ENCODE measurements at places on chromosomes 13 and 19.
A peak's percentile ranks its signal among the peaks of the same experiment; 100 is the strongest.

DNA sequence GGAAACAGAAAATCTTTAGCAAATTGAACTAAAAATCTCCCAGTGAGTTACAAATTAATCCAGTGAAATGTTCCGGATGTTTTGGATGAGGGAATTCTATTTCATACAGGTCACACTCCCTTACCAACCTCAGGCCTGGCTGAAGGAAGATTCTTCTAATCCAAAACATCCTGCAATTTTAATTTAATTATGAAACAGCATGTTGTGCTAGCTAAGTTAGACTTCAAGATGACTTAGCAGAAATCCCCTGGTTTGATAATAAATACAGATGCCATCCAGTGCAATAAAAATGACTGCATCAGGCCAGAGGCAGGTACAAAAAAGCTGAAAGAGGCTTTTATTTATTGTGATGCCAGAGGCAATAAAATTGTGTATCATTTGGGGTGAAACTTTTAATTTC is 96.7 kb upstream of the CLDN10 start:
- no peak for DNase-seq

DNA sequence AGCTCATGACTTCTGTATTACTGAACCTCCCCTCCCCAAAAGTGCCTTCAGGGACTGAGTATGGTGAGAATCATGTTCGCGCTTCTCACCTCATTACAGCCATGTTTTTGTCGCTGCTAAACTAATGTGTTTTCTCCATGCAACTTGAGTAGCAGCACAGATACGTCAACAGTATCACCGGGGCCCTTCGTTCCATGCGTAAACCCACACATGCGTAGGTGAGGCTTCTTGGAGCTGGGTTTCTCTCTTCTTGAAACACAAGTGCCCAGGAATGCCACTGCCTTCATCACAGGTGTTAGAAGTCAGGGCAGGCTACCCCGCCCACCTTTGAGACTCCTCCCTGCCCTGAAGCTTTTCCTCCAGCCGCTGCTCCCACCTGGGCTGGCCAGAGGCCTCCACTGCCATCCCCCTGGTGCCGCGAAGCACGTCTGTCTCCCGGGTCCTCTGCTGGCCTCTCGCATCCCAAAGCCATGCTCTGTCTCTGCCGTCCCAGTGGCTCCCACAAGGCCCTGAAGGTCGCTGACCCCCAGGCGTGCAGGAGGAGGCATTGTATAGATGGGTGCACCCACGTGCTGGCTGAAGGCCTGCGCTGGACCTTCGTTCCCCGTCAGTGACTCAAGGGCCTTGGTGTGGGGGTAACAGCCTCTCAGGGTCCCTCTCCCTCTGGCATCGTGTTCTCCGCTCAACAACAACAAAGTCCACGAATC is 135.3 kb upstream of the MCF2L start:
- no peak for DNase-seq

DNA sequence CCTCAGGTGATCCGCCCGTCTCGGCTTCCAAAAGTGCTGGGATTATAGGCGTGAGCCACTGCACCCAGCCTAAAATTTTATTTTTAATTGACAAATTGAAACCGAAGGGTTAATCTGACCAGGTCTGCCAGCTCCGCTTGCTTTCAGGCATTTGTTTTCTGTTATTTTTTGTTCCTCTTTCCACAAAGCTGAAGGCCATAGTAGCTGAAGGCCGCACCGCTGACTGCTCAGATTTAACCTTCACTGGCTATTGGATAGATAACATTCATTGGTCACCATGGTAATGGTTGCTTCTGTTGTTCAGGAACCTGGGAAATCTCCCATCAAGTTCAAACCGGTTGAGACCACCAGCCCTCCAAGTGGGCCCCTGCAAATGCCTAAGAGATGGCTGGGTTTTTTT is 124.5 kb upstream of the USP29 start:
- DNase-seq = no peak

- no peak for DNase-seq
Measured at GRCh38 chr19:48969276-48970138, 4.4 kb downstream of the FTL start.

- no peak for DNase-seq
Measured at GRCh38 chr19:46861691-46862502, 1.1 kb downstream of the ARHGAP35 start.

DNA sequence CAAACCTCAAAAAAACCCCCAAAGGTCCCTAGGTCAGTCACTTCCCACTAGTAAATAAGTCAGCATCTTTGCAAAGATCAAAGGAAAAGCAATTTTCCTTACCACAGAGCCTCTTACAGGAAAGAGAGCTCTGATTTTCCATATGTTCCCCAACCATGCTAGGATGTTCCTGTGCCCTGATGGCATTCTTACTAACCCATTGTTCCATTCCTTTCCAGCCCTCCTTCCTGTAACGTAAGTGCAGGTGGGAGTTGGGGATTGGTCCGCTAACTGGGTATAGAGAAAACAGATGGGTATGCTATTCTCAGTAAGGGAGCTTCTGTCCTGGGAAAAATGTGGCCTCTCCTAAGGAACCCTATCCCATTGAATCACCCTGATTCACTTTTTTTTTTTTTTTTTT is 14.3 kb downstream of the DPRX start:
- DNase-seq = no peak

- DNase-seq = no peak
Measured at GRCh38 chr13:68851026-68851425, 1256.6 kb upstream of the ATXN8OS start.

- DNase-seq = no peak
Measured at GRCh38 chr13:110008816-110009215, 222.4 kb upstream of the IRS2 start.

GRCh38 chr19:12205296-12205695 is 42.4 kb downstream of the ZNF136 start:
- no peak for DNase-seq

DNA sequence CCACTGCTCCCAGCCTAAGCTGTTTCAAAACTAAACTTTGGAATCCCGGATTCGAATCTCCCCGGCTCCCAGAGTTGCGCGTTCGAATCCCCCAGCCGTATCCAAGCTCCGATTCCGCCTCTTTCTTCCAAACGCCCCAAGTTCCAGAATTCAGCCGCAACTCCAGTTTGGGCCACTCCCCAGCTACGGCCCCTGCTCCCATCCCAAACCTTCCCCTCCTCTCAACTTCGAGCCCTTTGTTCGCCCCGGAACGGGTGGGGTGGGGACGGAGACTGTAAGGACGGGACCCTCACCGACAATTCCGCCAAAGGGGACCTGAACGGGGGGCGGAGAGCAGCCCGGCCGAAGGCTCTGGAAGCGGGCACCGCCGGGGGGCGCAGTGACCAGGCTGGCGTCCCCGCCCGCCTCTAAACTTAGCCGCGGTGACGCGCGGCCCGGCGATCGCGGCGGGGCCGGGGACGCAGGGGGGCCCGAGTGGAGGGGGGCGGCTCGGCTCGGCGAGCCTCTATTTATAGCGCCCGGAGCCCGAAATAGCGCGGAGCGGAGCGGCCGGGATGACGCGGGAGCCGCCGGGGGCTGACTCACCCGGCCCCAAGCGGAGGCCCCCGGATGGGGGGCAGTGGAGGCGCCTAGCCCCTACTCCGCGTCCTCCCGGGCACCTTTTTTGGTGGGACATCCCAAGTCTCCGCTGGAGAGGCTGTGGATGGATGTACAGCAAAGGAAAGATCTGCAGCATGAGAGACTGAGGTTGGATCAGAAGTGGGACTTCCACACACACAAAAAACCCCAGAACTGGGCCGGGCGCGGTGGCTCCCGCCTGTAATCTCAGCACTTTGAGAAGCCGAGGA is 4.9 kb upstream of the ERCC1 start:
- no peak for DNase-seq

DNA sequence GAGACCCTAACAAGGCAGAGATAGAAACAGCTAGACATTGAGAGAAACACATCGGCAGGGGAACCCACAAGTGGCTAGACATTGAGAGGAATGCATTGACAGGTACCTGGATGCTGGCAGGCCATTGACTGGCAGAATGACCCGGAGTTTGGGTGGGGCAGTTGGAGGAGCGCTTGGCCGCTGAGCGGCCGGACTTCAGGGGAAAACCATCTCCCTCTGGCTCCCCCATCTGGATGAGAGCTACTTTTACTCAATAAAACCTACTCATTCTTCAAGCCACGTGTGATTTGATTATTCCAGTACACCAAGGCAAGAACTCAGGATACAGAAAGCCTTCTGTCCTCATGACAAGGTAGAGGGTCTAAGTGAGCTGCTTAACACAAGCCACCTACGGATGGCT is 473.4 kb downstream of the SLITRK5 start:
- no peak for DNase-seq

GRCh38 chr13:87123987-87124784 is 547.0 kb upstream of the SLITRK5 start:
- peak; percentile 94 for DNase-seq

GRCh38 chr13:95698047-95698749 is 21.3 kb downstream of the DNAJC3 start:
- DNase-seq = no peak

GRCh38 chr19:7153022-7153421 is 83.5 kb downstream of the ZNF557 start:
- DNase-seq = no peak

DNA sequence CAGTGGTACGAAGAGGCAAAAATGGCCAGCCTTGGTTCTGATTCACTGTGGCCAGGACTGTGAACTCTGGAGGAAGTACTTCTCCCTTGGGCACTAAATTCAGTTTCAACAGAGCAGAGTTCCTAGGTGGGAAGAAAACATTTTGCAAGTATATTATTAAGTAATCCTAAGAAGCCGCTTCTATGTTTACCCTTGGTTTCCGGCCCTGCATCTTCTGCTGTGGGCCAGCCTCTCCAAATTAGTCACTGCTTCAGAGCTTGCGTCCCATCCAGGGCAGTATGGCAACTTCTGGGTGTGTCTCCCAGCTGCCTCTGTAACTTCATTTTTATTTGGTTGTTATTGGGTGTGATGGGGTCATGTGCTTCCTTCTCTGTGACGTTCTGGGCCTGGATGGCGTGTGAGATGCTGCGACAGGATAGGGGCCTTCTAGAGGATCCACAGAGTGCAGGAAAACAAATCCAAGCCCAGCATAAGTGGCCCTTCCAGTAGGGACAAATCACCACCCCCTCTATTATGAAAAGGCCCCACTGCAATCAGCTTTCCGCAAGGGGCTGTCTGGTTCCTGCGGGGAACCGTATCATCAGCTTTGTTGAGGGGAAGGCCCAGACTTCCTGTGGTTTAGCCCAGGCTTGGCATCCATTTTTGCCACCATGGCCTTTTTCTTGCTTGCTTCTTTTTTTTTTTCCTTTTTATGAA is 55.1 kb upstream of the C1QTNF9 start:
- no peak for DNase-seq

DNA sequence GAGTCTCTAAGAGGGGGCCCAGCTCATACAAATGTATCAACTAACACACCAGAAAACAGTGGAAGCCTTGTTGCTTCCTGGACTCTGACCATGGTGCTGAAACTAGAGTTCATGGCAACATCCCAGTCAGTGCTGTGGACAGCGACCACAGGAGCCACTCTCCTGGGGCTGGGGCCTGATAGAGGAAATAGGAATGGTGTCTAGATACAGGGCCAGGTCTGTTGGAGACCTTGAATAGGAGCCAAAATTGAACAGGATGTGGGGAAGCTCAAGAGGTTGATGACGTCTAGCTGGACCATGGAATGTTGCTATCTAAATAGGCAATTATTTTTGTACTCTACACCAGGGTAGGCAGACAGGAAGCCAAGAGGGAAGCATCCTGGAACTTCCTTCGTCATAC is 21.7 kb downstream of the LILRB4 start:
- no peak for DNase-seq

Measured in smooth muscle cell of the brain vasculature (primary cell).